Naive thymus-derived CD8-positive, alpha-beta T cell (primary cell): ENCODE measurements at places on chromosomes 7 and 10. TPM values are rescaled to one million over a fixed set of nuclear protein-coding genes. Genes with fewer than 3 reads are reported as not detected.

SFR1 gene
- 15.5 TPM for total RNA-seq

PKD1L1 gene
- total RNA-seq, result 0.66 TPM

DNA sequence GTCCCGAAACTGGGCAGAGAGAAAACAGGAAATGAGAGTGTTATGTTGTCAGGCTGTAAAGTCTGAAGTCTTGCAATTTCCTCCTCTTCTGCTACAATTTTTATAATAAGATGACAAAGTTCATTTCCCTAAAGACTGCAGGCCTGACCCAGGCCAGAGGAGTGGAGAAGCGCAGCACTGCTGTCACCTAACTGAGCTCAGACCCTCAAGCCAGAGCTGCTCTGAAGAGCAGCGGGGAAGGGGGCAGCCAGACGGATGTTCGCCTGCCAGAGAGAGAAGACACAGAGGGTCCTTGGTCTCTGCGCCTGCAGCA, 12.6 kb upstream of the AOAH start:
- H3K27me3 ChIP-seq, result no peaks in the 10 kb centered on the region
- peaks cover 51% of the 10 kb centered on the region for H3K4me1 ChIP-seq
- H3K36me3 ChIP-seq, result no peaks in the 10 kb centered on the region
- H3K27ac ChIP-seq, result peak overlapping the region; percentile 97

GRCh38 chr10:92990615-92991014, 70.0 kb upstream of the CYP26C1 start:
- H3K4me1 ChIP-seq, result peaks cover 15% of the 10 kb centered on the region
- no peak overlapping the region for H3K27ac ChIP-seq
- no peak overlapping the region for H3K4me3 ChIP-seq
- peaks cover 5% of the 10 kb centered on the region for H3K36me3 ChIP-seq
- DNase-seq, result no peak
